ENCODE measurements at places on chromosomes 7 and 10.

DNA sequence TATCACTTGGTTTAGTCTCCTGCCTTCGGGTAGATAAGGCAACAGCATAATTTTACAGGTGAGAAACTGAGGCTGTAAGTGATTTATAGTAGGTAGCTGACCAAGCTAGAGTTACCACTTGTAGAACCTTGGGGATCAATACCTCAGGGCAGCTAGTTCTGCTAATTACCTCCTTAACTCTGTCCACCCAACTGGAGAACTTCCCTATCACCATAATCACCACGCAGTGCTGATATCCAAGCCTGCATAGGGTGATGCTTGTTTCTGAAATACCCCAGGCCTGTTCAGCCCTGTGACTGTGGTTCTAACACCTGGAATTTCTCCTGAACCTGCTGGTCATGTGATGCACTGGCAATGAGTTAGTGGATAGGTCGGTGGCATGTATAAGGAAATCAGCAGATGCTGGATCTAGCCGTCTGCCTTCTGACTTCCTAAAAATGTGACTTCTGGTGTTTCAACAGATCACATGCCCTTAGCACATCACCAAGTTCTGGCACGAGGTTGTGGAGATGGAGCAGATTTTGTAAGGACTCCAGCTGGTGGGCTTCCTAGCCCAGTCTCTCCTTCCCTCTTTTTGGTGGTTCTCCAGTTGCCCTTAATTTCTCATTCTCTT lies 15.3 kb downstream of the PLAU start:
- DNase-seq = peak; percentile 34

DNA sequence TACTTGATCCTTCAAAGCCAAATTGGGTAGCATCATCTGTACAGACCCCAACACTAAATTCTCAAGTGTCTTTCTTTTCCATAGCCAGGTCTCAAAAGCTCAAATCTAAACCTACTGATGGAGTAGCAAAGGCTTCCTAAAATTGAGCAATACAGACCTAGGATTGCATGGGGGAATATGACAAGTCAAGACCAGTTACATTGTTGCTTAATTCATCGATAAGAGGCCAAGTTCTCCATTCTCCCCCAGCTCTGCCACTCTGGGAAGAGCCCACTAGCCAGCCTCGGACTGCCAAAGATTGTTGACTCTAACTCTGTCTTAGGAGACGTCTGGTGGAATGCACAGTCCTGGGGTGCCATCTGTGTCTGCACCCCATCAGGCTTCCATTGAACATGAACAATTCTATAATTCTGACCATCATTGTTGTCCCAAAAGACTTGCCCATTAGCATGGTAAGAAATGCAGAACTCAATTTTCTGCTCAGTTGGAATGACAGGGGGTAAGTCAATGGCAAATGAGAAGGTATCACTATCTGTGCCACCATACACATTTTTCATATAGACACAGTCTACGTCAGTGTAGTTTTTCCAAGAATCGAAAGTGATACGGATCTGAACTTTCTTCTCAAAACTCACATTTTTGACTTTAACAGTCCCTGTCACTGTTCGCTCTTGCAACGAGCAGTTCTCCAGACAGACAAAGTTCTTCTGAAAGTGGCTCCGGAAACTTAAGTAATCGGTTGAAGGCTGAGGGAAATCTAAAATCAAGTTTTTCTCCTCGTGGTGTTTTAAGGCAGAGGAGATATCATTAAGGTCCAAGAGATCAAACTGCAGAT lies 2.9 kb downstream of the PPP1R3C start:
- peak; percentile 88 for DNase-seq

DNA sequence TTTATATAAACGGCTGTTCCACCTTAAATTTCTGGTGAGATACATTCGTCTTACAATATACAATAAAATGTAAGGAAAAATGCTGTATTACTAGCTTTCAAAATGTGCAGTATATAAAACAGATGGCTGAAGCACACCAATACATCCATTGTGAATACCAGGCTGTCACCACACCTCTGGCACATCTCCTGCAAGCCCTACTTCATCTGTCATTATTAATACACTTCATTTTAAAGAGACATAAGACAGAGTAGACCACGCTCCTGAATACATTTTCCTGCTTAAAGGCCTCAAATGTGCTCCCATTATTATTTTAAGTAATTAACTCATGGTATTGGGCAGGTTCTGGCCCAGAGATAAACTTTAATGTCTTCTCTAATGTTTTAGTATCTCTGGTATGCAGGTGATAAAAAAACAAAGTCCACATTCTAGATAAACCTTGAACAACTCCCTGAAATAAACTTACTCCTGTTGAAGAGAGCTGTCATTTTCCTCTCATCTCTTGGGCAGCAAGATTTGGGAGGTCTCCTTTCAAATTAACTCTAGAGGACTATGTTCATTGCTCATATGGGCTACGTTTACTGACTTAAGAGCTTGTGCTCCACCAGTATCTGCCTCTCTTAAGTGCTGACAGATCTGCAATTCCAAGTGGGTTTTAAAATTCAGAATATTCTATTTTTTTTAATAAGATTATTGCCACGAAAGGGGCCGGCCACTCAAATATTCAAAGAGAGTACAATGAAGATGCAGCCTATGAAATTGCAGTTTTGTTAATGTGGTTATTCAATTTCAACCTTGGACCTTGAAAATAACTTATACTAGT lies 396.5 kb upstream of the SEMA3D start:
- DNase-seq = no peak

GRCh38 chr7:96589038-96589437 lies 120.6 kb downstream of the SEM1 start:
- DNase-seq = no peak

DNA sequence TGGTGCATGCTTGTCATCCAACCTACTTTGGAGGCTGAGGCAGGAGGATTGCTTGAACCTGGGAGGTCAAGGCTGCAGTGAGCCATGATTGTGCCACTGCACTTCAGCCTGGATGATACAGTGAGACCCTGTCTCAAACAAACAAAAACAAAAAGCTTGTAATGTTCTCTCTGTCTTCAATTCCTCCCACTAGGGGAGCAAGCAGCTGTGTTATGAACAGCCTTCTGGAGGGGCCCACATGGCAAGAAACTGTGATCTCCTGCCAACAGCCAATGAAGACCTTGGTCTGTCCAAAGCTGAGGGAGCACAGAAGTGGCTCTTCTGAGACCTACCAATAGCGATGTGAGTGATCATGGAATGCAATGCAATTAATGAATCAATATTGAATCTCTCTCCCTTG lies 229.2 kb downstream of the SEC23IP start:
- no peak for DNase-seq

DNA sequence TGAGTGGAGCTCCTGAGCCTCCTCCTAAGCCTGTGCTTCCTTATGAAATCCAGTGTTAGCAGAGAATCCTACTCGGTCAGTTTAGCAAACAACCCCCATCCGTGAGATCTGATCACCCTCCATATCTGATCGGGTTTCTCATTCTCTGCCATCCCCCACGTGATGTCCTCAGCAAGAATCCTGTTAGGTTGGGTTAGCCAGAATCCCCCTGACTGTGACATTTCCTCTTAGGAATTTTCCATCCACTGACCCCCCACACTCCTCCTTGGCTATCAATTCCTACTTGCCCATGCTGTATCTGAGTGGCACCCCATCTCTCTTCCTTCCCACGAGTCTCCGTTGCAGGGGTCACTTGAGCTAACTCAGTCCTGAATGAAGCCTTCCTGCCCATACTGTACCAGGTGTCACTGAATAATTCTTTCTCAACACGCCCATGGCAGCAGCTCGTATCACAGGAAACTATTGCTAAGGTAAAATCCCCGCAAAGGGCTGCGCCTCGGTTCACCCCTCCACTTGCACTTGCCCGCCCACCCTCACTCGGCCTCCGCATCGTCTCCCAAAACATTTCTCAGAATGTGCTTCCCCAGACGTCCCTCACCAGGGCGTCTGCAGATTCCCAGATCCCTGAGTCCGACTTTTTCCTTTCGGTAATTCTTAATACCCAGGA lies 44.1 kb downstream of the MYOF start:
- DNase-seq = no peak

DNA sequence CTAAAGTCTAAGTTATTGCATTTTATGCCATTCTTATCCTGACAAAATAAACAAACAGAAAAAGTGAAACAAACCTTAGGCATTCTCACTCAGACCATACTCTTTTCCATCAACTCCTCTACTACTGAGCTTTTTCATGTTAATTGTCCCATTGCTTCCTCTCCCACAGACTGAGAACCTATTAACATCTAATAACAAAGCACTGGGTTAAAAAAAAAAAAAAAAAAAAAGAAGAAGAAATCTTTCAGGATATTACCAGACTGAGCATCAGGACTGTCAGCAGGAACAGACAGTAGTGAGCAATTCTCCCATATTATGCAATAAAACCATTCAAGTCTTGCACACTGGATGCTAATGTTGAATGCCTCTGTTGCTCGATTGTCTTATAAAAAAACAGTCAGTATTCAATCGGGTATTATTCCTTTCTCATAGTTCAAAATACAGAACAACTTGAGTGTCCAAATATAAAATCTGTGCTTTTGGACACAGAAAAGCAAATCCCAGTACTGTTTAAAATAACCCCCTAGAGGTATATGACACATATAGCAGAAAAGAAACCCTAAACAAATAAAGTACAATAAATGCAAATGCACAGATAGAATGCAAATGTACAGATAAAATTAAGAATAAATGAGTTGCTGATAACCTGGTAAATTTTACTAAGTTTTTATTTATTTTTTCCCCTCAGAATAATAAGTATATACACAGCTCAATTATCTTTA lies 531.3 kb upstream of the LRRTM3 start:
- DNase-seq = no peak

All from OCI-M1 (cell line).